ENCODE measurements at places on chromosomes 7 and 10.

DNA sequence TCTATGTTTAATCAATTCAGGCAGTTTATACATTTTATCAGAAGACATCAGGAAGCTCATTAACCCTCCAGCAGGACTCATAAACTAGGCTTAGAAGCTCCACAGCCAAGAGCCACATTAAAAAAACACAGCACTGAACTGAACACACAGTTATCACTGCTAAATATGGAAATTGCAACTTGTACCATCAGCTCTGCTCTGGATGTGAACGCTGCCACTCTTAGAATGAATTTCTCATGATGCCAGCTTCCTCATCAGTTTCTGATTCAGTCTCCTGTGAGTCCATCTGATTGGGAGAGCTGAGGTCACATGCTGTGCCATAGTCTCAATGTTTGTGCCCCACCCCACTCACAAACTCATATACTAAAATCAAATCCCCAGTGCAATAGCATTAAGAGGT is 17.1 kb upstream of the ING3 start:
- DNase-seq, result no peak

DNA sequence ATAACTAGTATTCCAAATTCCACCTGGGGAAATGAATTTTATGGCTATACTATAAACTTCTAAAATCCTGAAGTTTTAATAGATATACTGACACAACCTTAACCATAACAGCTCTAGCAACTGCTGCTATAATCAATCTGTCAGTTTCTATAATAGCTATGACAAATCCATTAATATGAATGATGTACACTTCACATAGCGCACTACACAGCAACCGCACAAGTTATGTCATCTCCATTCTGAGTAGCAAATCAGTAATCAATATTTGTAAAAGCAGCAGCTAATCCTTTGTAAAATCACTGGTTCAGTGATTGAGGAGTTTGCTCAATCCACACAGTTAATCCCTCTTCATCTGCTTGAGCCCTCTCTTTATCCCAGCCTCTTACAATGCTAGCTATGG is 105.3 kb downstream of the SKAP2 start:
- no peak for DNase-seq

DNA sequence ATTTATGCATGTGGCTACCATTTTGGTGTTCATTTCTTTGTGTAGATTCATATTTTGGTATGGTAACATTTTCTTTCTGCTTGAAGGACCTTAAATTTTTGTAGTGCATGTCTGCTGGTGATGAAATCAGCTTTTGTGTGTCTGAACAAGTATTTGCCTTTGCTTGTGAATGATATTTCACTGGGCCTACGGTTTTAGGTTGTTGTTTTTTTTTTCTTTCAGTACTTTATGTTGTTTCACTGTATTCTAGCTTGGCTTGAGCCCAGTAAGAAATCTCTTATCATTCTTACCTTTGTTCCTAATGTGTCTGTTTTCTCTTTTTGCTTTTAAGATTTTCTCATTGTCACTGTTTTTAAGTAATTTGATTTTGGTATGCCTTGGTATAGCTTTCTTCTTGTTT is 31.9 kb downstream of the SAMD8 start:
- DNase-seq, result no peak

- no peak for DNase-seq
These were observed 16.1 kb downstream of the CALML3 start for GRCh38 chr10:5540891-5541290.

- no peak for DNase-seq
These were observed 1.5 kb upstream of the CCDC3 start for GRCh38 chr10:13003004-13003403.

DNA sequence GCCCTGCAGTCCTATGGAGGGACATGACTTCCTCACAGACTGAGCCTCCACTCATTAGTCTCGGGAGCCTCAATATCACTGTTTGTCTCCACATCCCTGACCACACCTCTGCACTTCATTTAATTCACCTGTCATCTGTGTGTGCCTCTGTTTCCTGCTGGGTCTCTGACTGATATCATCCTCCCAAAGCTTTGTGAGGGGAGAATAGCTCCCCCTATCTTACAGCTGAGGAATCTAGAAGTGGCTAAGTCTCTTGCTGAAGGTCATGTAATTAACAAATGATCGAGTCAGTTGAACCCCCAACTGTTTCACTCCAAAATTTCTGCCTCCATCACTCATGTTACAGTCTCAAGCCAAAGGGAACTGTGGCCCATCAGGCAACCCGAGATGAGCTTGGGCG is 5.5 kb upstream of the CPXM2 start:
- no peak for DNase-seq

DNA sequence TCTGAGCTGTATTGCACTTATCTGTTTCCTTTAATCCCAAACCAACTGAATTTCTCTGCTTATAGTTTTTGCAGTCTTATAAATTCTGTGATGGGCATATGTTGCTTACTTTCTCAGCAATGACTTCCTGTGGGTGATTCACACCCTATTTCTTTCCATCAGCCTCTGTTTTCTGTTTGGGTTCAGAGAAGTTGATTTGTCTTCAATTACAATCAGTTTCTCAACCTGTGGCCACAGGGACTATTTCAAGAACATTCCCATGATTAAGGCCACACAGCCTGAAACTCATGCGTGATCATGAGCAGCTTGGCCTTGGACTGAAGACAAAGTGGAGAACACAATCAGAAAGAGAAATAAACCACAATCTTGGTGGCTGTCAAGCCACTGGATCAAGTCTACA is 1174.6 kb upstream of the C7orf33 start:
- DNase-seq, result no peak

- no peak for DNase-seq
These were observed 10.8 kb upstream of the POLM start for GRCh38 chr7:44093102-44093641.

GRCh38 chr7:410395-410910 is 109.2 kb downstream of the PDGFA start:
- no peak for DNase-seq

- DNase-seq, result no peak
These were observed 89.1 kb downstream of the NT5C2 start for GRCh38 chr10:103103989-103104388.

DNA sequence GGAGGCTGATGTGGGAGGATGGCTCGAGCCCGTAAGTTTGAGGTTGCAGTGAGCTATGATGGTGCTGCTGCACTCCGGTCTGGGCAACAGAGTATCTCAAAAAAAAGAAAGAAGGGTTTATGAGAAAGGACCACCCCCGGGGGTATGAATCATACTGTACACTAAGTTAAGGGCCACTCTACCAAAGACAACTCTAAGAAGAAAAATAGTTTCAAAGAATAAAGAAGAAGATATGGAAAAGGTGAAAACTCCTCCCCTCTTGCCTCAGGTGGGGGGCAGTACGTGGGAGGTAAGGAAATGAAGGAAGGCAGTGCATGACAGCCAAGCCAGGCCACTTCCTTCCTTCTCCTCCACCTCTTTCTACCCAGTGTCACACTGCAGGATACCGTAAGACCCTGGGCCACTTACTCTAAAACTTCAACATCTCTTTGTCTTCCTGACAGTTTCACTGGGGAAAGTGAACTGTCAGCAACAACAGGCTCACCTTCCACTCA is 61.3 kb downstream of the PIP4K2A start:
- DNase-seq, result no peak
